ENCODE measurements at places on chromosomes 11 and 22.

DNA sequence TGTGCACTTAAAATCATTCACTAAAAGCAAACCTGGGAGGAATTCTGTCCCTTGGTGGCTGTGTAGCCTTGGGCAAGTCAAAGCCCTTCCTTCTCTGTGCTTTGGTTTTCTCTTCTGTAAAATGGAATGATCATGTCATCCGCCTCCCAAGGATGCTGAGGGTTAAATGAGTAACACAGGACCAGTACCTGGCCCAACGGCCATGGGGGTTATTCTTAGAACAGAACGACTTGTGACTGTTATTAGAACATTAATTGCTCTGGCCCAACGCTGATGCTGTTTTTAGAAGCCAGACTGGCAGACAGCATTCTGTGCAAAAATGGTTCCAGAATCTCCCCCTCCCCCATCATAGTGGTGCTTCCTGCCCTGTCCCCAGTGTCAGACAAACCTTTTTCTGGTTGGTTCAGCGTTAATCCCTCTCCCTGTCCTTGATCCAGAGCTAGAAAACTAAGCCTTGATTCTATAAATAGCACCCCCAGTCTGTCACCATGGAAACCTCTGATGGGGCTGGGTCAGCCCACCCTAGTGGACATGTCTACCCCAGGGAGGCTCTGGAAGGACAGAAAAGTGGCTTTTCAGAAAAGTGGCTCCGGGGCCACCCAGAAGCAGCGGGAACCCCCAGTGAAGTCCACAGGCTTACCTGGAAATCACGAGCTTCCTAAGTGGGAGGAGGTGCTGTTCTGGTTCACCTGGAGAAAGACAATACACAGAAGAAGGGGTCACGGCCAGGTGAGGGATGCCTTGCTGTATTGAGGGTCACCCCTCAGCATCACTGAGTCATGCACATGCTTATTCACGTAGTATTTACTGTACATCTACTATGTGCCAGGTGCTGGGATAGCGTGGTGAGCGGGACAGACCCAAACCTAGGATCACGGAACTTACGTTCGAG, 15.5 kb upstream of the TFIP11 start:
- DNase-seq, result no peak

GRCh38 chr22:29148826-29149225, 56.9 kb upstream of the EMID1 start:
- DNase-seq, result no peak

- peak; percentile 26 for DNase-seq
Measured at GRCh38 chr11:77647654-77648305, 10.2 kb upstream of the CLNS1A start.

DNA sequence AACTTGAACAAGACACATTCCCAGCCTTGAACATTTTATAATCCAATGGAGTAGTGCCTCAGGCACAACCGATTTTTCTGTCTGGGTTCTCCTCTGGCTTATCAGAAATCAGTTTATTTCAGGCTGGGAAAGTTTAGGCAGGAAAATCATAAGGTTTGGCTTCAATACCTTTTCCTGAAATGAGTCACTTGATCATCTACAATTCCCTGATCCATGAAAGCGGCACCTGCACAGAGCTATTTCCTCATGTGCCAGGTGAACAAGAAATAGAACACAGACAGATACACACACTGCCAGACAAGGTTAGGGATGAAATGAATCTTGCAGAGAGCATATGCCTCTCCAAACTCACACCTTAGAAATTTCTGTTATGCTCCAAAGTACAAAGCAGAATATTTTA, 106.7 kb upstream of the OR9G4 start:
- DNase-seq, result no peak

GRCh38 chr22:20245577-20246367, 22.3 kb downstream of the RTN4R start:
- DNase-seq, result no peak

DNA sequence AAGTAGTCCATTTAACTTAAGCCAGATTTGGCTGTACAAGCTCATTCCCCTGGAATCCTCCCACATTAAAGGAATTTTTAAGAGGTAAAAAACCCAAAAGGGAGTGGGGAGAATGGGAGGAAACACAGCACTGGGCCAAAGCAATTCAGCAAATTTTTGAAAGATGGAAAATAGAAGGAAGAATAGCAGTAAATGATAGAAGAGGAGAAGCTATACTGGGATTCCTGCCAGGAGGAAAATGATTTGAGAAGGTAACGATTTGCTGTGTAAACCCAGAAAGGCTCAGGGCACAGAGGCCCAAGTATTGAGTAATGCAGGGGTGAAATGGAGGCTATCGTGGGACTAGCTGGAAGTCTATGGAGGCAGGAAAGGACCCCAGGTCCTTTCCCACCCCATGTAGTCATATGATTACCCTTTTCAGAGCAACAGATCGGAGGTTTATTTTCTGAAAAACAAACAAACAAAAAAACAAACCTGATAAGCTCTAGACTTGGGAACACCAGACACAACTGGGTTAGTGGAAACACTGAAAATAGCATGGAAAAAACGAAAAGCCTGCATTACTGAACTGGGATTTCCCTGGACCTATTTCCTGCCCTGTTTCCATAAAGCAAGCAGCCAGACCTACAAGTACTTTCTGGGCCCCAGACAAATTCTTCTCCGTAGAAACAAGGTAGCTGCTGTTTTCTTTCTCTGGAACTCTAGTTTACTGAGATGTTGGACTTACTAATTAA, 140.0 kb downstream of the SWAP70 start:
- DNase-seq, result no peak

DNA sequence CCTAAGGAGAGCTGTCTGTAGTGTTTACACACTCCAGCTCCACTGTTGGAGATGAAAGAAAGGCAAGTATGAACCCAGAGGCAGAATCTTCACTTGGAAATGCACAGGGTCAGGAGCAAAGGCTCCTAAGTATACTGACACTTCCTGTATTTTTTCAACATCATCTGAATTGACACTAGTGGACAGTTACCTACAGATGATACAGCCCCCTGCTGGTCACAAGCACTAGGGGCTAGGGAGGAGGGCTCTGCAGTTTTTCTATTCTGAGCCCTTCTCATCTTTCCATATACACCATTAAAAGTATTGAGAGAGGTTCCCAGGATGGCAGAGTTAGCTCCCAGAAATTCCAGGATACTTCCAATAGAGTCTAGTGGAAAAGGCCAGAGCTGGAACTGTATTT, 290.3 kb upstream of the API5 start:
- no peak for DNase-seq

DNA sequence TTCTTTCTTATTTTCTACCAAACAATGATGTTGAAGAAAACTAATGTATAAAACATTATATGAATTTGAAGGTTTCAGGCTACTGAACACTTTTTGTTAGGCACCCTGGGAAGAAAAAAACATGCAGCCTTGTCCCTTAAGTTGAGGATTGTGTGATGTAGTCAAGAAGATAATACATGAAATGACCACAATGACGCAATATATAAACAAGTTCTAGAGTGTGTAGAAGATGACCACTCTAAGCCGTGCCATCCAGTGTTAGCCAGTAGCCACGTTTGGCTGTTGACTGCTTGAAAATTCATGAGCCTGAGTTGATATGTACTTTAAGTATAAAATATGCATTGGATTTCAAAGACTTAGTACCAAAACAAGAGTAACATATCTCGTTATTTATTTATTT, 16.2 kb downstream of the SWAP70 start:
- DNase-seq, result no peak

DNA sequence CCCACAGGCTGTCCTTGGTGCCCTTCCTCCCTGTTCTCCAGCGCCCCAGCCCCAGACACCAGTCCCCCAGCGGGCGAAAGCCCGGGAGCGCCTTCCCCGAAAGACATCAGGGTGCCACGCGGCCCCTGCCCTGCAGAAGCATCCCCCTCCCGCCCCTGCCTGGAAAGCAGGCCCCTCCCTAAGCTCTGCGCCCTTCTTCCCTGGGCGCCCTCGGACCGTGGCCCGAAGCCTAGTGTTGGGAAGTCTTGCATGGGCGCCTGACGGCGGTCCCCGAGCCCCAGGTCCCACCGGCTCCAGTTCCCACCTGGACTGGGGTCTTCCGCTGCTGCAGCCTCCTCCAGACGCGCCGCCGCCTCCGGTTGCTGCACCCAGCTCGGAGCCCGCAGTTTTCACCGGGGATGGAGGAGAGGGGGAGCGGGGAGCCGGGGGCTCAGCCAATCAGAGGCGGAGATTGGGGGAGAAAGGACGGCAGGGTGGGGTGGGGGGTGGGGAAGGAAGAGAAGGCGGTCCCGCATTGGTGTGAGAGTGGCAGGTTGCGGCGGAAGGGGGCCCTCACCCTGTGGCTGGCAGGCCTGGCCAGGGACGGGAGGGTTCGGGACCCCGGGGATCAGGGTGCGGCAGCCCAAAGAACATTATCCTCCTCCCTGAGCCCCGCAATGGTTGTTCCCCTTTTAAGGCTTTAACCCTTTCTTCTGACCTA, at the start of gene THY1:
Gene THY1 (minus strand): TSS at position 364 of the 700 bp plus-strand sequence. CDS start 2,267 bp downstream, outside the sequence.
- peak; percentile 76 for DNase-seq

DNA sequence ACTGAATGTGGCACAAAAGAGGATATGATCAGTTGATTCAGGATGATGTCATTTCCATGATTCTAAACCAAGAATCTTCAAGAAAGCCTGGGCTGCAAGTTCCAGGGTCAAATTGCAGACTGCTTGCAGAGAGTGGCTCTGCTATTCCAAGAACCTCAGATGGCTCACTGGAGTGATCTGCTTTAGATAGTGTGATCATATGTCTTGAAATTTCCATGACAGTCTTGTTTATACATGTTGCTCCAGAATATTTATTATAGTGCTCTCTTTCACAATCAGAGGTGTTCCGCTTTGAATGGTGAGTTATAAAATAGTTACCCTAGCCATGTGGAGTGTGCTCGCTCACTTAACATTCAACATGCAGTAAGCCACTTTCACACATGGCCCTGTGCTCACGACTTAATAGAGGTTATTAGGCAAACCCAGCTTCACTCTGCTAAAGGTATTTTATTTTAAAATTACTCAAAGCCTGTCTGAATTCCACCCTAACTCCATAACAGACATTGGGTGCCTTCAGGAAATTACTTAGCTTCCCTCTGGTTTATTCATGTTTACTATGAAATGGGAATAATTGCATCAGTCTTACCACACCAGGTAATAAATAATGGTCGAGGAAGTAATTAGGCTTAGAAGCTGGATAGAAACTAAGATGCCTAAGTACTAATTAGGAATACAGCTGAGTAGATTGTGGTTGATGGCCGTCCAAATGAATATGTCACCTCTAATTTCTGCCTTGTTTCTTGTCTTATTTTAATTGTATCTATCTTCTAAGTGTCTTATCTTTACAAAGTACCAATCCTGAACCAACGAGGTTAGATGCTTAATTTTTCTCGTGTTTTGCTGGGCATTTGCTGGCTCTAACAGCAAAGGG, 187.9 kb downstream of the ETS1 start:
- DNase-seq, result peak; percentile 76

GRCh38 chr22:35430897-35431322, 31.0 kb downstream of the MCM5 start:
- DNase-seq, result peak; percentile 89

GRCh38 chr11:81995889-81996288, 737.8 kb downstream of the FAM181B start:
- no peak for DNase-seq

GRCh38 chr22:30424534-30425326, 838 bp upstream of the MTFP1 start:
- peak; percentile 41 for DNase-seq

GRCh38 chr11:34068111-34068510, 16.6 kb downstream of the CAPRIN1 start:
- peak; percentile 36 for DNase-seq

GRCh38 chr11:44618561-44619425, 53.3 kb downstream of the CD82 start:
- DNase-seq, result no peak
